T-helper 9 cell (primary cell): ENCODE measurements at places on chromosomes 1 and 21.
A peak's percentile ranks its signal among the peaks of the same experiment; 100 is the strongest.

DNA sequence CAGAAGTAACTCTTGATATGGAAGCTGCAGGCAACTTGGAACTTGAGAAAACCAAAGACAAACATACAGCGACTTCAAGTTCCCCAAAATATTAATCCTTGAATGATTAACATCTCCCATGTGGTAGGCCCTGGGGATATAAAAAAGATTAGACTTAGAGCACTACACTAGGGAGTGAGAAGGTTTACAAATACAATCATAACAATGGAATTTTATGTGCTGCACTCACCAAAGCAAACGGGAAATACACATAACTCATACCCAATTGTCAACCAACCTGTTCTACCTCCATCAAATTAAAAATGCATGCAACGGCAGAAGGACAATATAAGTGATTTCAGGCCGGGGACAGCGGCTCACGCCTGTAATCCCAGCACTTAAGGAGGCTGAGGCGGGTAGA, 3.7 kb downstream of the SMYD3 start:
- DNase-seq, result no peak

DNA sequence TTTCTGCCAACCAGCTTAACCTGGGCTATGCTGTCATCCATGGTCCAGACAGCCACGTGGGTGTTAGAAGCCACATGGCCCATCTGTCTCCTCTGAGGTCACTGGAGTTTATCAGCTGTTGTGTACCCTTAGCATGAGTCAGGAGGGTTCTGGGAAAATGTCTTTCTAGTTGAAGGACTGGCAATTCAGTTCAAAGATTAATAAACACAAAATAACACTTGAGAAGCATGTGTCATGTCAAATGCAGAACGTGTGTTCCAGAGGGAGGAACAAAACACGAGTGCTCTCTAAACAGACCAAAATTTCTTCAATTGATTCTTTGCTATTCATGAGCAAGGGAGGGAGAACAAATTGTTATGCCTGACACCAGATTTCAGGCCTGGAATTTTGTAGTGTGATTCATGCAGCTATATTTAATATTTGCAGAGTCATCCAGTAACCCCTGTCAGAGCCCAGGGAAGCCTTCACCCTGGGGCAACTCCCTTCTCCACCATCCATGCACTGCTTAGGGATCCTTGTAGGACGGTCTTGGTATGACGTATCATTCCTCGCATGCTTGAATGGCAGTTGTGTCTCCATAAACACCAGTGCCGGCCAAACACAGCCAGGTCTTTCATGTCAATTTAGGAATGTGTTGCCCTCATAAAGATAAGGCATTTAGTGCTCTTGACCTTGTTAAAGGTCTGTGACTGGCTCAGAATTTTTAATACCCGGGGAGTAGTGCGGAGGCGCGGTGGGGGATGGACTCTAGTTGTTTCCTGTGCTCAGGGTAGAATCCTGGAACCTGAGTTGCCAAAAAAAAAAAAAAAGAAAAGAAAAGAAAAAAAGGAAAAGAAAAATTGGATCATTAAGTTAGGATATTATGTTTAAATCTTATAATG, 27.7 kb upstream of the DYRK1A start:
- no peak for DNase-seq

DNA sequence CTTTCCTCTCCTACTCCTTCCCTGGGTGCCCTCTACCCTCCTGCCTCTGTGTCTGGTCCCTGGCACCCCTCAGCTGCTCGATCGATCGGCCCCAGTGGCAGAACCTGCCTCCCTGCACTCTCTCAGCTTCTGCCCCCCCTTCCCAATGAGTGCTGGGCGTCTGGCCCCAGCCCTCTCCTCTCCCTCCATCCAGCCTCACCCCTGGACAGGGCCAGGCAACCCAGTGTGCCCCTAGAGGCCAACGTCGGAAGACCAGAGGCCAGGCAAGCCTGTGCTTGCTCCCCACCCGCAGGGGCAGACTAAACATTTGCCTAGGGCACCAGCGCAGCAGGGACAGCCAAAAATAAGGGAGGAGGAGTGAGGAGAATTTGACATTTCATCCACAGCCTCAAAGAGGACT, 43.5 kb downstream of the LGR6 start:
- DNase-seq, result no peak

GRCh38 chr1:187032982-187033692, 204.4 kb downstream of the PLA2G4A start:
- DNase-seq, result no peak

- DNase-seq, result no peak
Observed at GRCh38 chr1:151853411-151853943, at the start of gene THEM5. THEM5 (minus strand) TSS chr1:151853712; CDS start chr1:151853565, 147 bp downstream.

- no peak for DNase-seq
Observed at GRCh38 chr1:116853680-116854402, 55.9 kb upstream of the PTGFRN start.

GRCh38 chr1:116178837-116179236, 67.6 kb downstream of the MAB21L3 start:
- no peak for DNase-seq

GRCh38 chr1:221829327-221830015, 87.6 kb upstream of the DUSP10 start:
- peak; percentile 11 for DNase-seq

DNA sequence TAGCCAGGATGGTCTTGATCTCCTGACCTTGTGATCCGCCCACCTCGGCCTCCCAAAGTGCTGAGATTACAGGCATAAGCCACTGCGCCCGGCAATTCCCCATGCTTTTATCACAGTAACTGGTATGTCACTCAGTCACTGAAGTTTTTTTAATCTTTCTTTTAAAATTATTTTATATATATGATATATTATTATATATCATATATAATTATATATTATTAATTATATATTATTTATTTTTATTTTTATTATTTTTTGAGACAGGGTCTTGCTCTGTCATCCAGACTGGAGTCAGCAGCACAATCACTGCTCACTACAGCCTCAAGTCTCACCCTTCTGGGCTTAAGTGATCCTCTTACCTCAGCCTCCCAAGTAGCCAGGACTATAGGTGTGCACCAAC, 18.3 kb downstream of the RC3H1 start:
- no peak for DNase-seq

- DNase-seq, result no peak
Observed at GRCh38 chr1:205568469-205569361, 63.1 kb downstream of the ELK4 start.

DNA sequence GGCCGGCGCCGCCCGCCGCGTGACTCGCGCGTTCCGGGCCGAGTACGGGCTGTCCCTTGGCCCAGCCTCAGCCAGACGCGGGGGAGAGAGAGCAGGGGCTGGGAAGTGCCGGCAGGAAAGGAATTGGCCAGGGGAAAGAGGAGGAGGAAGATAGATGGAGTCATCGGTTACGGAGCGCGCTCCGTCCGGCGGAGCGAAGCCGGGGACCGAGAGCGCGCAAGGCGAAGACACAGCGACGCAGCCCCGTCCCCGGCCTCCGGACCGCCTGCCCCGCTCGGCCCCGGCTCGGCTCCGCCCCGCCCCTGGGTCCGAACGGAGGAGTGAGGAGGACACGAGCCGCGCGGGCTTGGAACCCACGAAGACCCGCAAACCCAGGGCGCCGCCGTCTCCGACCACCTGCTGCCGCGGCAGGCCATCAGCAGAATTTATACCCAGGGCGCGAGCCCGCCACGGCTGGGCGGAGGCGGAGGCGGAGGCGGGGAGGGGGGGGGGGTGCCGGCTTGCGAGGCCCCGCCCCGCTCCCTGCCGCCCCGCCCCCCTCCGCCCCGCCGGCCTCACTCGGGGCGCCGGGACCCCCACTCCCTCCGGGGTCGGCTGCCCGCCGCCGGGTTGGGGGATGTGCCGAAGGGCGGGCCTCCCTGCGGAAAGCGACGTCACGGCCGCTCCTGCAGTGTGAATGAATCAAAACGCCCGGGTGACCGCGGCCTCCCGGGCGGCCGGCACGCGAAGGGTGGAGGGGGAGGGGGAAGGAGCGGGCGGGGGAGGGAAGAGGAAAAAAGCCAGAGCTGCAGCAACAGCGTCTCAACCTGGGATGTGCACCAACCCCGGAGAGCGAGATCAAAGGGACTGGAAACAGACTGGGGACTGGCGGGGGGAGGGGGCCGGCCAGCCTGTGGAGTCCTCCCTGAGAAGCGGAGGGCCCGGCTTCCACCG, at the start of gene LHX4:
Gene LHX4, plus strand, starts transcription at position 782 of the 933 bp plus-strand sequence. CDS start 266 bp downstream, outside the sequence.
- DNase-seq, result no peak

GRCh38 chr1:11314959-11315358, 42.0 kb downstream of the UBIAD1 start:
- DNase-seq, result no peak

GRCh38 chr1:202806845-202807450, 1.3 kb downstream of the KDM5B start:
- DNase-seq, result peak; percentile 6

DNA sequence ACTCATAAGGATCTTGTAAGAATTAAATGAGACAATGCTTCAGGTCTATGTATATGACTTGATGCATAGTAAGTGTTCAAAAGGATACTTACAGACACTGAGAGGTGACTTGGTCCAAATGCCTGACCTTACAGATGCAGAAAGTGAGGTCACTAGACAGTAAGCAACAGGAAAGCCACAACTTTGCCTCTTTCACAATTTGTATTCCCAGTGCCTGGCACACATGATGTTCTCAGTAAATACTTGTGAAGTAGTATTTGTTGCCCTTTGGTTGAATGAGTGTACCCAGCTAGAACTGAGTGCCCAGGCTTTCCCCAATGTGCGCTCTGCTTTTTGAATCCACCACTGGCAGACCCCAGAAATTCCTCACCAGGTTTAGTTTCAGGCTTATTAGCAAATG, 105.1 kb downstream of the BEND5 start:
- DNase-seq, result no peak

DNA sequence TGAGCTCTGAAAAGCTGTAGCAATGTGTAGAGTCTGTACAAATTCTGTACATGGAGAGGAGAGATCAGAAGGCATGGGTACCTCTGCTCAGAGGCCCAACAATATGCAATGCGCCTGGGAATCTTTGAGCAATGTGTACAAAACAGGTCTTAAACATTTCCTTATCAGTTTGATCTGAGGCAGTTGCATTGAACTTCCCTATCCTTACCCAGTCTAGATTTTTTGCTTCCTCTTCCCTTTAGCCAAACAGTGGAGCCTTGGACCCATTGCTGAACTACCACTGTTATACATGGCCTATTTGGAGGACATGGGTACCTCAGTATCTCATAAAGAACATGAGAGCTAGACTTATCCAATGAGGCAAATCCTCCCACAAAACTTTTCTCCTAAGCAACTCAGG, 12.6 kb upstream of the MNDA start:
- DNase-seq, result no peak

GRCh38 chr1:70887936-70888335, 159.7 kb downstream of the PTGER3 start:
- no peak for DNase-seq

- DNase-seq, result no peak
Observed at GRCh38 chr1:154864189-154864975, 5.7 kb downstream of the KCNN3 start.

DNA sequence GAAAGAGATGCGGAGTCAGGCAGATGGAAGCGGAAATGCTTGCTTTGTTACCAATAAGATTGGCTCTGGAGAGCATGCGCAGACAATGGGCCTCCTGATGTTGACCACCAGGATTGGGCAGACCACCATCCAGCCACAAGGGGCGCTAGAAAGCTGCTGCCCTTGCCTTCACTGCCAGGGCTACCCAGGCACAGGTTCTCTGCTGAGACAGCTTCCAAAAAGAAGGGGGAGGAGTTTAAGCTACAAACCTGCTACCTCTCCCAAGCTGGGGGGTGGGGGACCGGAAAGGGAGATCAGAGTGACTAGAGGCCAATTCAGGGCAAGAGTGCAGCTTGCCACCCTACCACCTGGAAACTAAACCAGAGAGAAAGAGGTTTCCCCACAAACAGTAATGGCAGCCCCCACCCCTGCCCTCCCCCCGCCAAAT, 369.7 kb downstream of the RRAGC start:
- DNase-seq, result peak; percentile 12
